ENCODE measurements at places on chromosomes 12 and 14.

- DNase-seq, result no peak
These were observed 32.2 kb downstream of the MIA2 start for GRCh38 chr14:39265806-39266524.

DNA sequence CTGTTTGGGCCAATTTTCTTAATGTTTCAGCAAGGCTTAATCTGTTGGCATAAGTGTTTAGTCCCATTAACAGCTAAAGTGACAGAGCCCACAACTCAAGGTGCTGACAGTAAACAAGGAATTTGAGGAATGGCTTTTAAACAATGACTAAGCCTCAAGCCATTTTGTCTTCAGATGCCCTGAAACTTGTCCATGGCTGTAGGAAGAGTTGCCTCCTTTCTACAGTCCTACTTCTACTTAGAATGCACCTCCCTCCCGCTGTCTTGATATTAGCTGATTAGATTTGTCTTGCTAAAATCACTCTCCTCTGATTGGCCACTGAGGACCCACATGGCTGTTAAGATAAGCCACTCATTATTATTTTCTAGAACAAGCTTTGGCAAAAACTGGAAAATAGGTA lies 188.4 kb upstream of the OTX2 start:
- no peak for DNase-seq

DNA sequence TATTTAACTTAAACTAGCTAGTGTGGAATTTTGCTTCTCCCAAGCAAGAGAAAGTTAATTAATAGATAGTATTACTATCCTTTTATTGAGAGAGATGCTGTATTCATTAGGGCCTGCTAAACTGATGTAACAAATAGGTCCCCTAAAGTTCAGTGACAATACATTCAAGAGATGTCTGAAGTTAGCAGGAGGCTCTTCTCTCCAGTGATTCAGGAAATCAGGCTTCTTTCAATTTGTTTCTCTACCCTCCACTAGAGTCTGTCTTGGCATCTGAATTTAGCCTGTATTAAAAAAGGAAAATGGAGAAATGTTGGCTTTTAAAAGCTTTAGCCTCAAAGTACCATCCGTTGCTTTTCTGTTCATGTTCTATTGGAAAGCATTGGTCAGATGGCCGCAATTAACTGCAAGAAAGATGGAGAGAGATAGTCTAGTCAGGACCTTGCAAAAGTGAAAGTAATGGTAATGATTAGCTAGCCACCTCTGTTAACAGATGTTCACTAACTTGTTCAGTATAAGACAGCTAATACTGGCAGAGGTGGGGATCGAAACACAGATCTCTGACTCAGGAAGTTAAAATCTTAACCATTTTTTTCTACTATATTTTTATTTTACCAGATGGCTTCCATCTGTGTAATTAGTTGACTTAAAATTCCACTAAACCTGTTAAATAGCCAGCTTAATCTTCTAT lies 786.8 kb downstream of the TMTC2 start:
- no peak for DNase-seq

GRCh38 chr14:76720382-76720813 lies 40.9 kb upstream of the VASH1 start:
- DNase-seq, result peak; percentile 67

DNA sequence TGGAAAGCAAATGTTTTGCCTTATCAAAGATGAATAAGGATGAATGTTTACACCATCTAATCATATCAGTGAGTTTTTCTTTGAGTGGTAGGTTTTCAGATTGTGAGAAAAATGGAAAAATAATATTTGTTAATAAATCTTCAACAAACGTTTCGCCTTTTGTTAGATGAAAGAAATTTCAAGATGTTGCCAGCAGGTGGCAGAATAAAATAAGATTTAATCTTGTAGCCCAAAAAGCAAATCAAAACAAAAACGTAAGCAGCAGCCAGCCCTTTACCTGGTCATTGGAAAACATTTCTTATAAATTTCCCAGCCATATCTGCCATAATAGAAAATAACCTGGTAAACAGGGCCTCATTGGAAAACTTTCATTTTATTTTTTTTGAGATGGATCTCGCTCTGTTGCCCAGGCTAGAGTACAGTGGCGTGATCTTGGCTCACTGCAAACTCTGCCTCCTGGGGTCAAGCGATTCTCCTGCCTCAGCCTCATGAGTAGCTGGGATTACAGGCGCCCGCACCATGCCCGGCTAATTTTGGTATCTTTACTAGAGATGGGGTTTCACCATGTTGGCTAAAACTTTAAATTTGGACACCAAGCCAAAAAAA lies 15.4 kb upstream of the TMEM120B start:
- peak; percentile 58 for DNase-seq

GRCh38 chr14:102891556-102891955 lies 30.9 kb upstream of the AMN start:
- DNase-seq, result no peak

DNA sequence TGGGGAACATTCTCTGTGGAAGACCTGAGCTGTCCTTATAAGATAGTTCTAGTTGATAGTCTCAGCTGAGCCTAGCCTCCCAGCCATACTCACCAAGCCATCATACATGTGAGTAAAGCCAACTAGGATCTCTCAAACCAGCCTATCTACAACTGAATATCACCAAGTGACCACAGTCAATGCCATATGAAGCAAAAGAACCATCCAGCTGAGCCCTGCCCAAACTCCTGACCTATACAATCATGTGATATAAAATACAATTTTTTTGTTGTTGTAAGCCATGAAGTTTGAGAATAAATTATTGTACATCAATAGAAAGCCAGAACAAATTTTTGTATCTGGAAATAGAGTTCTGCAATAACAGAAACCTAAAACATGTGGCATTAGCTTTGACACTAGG lies 118.3 kb downstream of the SLC25A21 start:
- DNase-seq, result no peak

DNA sequence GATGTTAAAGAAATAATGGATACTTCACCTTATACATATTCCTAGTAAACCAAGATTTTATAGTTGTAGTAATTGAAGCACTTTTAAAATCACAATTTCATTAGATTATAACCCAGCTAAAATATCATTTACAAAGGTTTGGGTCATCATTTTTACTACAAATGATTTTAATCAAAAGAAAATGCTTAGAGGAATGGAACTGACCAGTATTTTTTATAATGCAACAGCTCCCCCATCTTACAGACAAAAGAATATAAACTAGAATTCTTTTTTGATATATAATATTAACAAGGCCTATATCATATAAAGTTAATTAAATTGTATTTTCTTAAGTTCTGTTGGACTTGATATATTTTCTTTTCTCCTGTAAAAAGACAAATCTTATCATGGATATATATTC lies 20.4 kb upstream of the LRFN5 start:
- no peak for DNase-seq

DNA sequence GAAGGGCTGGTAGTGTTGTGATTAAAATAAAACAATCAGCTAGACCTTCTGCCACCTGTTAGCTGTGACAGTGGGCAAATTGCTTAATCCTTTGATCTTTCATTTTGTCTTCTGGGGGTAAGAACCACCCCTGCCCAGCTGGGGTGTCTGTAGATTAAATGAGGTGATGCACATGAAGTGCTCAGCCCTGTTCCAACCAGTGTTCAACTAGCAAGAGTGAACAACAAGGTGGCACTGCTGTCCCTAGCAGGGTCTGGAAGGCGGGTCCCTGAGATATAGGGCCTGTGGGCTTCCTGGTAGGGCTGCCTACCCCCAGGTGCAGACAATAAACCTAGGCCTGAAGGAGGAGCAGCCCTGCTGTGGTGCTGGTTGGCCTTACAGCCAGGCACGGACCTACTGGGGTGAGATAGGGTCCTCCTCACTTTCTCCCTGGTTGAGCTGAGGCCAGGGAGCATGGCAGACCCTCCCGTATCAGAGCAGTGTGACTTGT lies 60.6 kb downstream of the ARL6IP4 start:
- no peak for DNase-seq

DNA sequence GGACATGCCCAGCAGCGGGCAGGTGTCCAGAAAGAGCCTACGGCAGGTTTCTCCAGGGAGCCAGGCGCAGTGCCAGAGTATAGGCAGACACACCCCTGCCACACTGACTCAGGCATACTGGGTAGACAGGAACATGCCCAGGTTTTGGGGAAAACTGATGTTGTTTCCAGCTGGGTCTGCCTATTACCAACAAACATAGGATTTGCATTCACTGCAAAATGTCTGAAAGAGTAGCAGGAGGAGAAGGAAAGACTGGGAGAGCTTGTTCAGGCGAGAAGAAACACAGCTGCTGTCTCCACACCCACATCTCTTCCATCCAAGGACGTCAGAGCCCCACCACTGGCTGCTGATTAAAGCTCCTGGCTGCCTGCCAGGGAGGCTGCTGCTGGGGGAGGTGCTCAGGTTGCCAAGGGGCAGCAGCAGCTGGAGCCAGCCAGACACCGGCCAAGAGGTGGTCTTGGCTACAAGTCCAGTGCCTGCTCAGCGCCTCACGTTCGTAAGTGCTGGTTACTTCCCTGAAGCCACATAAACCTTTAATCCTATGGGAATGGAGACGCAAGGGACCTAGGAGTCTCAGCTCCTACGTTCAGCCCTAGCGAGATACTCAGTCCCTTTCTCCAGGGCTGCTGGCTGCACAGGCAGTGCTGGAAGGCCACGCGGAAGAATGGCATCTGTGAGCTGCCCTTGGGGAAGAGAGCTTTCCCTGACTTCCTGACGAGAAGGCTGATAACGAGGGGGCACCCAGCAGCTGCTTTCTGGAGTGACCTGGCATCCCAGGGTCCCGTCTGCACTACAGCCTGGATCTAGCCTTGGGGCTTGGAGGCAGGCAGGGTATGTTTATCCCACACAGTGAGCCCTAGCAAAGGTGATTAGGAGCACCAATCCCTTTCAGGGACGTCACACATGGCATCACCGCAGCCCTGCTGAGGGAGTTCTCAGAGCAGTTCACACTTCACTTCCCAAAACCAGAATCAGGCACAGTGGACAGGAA lies 58.1 kb downstream of the PLEKHG3 start:
- peak; percentile 52 for DNase-seq

- DNase-seq, result no peak
These were observed 3.9 kb upstream of the SYNE3 start for GRCh38 chr14:95520346-95520745.

DNA sequence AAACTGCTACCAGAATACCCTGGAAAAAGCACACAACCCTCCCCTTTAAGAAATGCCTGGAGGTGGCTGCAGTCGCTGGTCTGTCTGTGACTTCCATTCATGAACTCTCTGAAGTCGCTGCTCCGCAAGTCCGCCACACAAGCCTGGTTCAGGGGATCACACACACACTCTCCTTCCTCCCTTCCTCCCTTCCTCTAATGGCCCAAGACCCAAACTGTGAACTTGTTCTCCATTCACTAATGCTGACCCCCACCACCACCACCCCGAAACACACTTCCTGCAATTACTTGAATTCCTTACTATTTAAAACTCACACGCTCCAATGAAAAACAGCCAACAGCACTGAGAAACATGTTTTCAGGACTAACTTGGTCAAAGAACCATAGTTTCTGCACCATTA lies 1.0 kb upstream of the LMO3 start:
- DNase-seq, result no peak

GRCh38 chr14:64935508-64935907 lies 7.0 kb downstream of the GPX2 start:
- no peak for DNase-seq

GRCh38 chr12:104669089-104669721 lies 212.5 kb downstream of the CHST11 start:
- DNase-seq, result no peak

DNA sequence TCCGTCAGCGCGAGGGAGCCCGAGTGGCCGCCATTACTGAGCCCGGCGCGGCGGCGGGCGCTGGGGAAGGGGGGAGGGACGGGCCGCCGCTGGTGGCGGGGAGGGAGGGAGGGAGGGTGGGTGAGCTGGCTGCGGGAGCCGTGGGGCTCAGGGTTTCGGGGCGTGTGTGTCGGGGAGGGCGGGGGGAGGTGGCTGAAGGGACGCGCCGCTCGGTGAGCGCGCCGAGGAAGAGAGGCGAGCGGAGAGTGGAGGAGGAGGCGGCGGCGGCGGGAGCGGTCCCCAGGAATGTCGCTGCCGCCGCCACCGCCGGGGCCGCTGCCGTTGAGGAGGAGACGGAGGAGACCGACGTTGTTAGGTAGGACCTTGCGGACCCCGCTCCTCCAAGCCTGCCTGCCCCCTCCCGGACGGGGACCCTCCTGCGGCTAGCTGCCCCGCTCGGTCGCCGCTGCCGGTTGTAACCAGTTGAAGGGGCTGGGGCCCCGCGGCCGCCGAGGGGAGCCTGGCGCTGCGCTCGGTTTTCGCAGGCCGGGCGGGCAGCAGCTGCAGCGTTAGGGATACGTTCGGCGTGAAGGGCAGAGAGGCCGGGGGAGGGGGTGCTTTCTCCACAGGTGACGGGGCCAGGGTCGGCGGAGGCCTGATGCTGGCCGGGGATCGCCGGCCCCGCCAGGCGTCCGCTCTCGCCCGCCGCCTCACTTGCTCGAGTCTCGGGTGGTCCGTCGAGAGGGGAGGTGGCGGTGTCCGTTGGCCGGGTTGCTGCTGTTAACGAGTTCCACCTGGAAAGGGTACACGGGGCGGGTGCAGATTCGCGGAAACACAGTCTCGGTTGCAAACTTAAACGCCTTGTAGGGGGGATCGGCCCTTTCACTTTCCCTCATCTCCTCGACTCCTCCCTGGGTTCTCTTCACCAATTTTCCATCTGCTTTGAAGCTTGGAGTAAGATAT lies at the start of gene ARHGAP5:
Gene ARHGAP5 (plus strand): TSS at position 224 of the 942 bp plus-strand sequence. CDS start 13,366 bp downstream, outside the sequence.
- peak; percentile 46 for DNase-seq

DNA sequence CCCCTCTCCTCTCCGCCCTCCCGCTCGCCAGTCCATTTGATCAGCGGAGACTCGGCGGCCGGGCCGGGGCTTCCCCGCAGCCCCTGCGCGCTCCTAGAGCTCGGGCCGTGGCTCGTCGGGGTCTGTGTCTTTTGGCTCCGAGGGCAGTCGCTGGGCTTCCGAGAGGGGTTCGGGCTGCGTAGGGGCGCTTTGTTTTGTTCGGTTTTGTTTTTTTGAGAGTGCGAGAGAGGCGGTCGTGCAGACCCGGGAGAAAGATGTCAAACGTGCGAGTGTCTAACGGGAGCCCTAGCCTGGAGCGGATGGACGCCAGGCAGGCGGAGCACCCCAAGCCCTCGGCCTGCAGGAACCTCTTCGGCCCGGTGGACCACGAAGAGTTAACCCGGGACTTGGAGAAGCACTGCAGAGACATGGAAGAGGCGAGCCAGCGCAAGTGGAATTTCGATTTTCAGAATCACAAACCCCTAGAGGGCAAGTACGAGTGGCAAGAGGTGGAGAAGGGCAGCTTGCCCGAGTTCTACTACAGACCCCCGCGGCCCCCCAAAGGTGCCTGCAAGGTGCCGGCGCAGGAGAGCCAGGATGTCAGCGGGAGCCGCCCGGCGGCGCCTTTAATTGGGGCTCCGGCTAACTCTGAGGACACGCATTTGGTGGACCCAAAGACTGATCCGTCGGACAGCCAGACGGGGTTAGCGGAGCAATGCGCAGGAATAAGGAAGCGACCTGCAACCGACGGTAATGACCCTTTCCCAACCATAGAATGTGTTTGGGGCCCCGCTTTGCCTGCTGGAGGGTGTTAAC lies 615 bp downstream of the CDKN1B start:
- DNase-seq, result peak; percentile 19

GRCh38 chr12:31961137-31961536 lies 1.9 kb downstream of the RESF1 start:
- no peak for DNase-seq
